Kidney (tissue), 22 donors: ENCODE measurements at places on chromosomes 2 and 18.

GRCh38 chr2:195320413-195320973 is 336.5 kb upstream of the SLC39A10 start:
- DNase-seq, result no peak

- no peak for DNase-seq
These were observed 271.7 kb downstream of the TWIST2 start for GRCh38 chr2:239119346-239120126.

DNA sequence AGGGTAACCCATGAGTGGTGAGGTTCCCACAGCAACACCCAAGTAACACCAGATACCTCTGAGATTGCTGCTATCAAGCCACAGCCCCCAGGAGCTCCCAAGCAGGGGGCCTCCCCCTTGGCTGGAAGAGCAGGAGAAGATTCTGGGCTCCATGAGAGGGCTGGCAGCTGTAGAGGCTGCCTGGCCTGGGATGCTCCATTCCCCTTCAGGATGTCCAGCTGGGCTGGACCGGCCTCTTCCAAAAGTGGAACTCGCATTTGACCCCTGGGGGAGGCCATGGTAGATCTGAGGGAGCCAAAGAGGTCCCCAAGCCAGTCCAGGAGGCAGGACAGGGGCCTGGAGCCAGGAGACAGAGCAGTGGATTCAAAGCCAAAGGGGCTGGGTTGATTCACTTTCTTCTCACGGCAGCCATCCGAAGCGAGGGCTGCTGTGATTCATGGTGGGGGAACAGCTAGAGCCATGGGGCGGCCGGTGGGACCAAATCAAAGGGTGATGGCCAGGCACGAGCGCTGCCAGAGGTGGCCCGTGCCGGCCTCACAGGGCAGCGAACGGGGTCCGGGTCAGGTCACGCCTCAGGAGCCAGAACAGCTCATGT is 95.3 kb upstream of the ID2 start:
- no peak for DNase-seq

DNA sequence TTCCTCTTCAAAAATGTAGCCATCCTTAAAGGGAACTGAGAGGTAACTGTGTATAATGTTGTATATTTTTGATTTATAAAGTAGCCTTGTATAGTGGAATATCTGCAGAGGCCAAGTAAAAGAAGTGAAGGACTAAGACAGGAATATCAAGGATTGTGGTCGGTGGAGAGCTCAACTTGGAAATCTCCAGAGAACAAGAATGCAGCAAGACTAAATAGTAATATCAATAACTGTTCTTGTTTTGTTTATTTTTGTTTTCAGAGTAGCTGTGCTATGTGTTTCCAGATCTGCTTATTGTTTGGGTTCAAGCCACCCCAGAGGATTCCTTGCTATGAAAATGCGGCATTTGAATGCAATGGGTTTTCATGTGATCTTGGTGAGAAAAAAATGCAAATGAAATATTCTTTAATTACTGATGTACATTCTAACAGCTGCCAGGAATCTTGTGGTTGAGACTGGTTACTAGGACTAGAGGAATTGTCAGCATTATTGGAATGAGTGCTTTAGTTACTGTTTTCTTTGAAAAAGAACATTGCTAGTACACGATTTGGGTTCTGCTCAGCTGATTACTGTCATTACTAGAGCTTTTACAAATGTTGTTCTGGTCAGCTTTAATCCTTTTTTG is 25.0 kb downstream of the FASTKD2 start:
- DNase-seq, result no peak

- DNase-seq, result no peak
These were observed 113.3 kb downstream of the TFCP2L1 start for GRCh38 chr2:121171625-121172119.

DNA sequence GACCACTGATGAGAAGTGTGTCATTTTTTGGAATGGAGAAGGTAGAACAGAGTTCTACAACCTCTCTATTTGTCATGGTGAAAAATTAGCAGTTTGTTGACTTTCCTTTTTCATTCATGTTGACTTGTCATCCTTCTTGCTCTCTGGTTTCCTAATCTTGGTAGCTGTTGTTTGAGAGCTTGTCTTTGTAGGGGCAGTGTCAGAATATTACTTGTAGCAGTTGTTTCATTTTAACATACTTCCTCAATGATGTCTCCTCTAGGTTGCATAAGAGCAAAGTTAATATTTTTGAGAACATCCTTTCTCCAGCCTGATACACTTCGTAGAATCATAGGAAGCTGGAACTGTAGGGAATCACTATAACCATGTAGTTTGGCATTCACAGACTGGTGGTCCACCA is 368.2 kb upstream of the FANCL start:
- DNase-seq, result no peak

GRCh38 chr18:79928563-79928960 is 22.9 kb downstream of the SLC66A2 start:
- DNase-seq, result no peak

DNA sequence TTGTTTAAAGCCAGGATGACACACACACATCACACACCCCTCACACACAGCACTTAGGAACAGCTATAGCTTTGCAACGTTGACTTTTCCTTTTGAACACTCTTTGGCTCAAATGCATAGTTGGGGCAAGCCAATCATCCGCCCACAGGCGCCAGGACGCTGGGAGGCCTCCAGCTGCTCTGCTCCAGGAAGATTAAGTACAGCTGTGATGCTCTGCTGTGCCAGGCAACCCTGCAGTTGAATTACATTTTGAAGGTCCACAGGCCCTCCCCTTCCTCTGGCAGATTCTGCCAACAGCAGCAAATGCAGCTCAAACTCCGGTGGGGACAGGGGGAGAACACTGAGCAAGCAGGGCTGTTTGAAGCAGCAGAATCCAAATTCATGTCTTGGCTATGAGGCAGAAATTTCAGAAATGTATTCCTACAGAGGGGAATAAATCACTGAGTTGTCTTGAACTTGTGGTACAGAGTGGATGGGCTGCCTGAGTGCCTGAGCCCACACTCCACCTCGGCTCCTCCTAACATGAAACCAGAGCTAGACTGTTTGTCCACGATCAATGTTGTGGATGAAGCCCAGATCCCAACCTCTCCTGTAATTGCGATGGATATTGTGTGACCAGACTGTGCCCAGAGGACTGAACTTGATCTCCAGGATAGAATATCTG is 86.5 kb upstream of the PPP1CB start:
- DNase-seq, result peak; percentile 73

DNA sequence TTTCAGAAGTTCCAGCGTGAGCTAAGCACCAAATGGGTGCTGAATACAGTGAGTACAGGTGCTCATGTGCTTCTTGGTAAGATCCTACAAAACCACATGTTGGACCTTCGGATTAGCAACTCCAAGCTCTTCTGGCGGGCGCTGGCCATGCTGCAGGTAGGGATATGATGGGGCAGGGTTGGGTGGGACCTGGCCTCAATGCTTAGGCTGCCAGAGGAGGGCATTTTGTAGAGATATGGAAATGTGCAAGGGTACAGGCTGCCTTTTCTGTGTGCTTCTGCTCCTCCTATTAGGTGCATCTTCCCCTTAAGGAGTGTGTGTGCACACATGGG is 22.1 kb downstream of the GCKR start:
- DNase-seq, result no peak

DNA sequence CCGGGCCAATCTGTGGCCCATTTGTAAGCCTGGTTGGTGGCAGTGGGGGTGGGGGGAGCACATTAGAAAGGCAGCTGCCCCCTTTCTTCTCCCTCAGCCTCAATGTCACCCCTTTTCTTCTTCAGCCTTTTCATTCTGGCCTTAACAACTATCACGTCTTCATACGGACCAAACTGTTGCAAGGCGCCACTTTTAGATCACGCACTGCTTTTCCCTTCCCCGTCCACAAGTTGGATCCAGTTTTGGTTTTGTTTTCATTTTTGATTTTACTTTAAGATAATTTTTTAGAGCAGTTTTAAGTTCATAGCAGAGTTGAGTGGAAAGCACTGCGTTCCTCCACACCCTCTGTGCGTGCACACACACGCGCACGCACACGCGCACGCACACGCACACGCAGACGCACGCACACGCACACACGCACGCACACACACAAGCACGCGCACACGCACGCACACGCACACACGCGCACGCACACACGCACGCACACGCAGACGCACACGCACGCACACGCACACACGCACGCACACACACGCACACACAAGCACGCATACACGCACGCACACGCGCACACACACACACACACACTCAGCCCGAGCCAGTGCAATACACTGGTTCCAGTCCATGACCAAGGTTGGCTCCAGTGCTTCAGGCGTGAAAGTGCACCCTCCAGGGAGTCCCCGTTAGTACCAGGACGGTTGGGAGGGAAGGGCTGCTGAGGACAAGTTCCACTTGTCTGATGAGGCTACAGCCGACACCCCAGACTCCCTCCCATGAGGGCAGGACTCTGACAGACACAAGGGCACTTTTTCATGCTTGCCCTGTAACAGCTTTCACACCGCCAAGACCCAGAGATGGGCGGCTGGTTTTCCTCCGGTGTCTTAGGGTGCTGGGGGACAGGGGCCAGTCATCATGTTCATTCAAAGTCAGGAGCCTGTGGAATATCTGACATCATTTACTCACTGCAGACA is 22.4 kb downstream of the FBLN7 start:
- DNase-seq, result no peak

- DNase-seq, result no peak
These were observed 712.5 kb downstream of the DCDC2C start for GRCh38 chr2:4415810-4416413.

- no peak for DNase-seq
These were observed 185.4 kb upstream of the REV1 start for GRCh38 chr2:99675130-99675661.

DNA sequence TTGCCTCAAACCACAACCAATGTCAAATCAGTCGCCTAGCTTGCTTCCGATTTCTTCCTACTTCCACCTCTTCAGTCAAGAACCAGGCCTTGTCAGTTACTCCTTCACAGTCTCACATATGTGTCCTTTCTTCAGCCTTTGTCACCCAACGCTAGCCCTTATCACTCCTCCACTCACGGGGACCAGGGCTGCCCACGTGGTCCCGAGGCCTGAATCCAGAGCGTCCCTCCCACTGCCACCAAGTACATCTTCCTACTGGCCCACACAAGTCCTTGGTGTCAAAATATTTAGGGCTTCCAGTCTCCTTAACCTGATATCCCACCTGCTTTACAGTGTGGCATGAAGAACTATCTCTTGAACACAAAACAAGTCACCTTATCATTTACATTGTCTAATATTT is 119.1 kb upstream of the SPRED2 start:
- no peak for DNase-seq
